ENCODE measurements at places on chromosomes 3 and 15.

DNA sequence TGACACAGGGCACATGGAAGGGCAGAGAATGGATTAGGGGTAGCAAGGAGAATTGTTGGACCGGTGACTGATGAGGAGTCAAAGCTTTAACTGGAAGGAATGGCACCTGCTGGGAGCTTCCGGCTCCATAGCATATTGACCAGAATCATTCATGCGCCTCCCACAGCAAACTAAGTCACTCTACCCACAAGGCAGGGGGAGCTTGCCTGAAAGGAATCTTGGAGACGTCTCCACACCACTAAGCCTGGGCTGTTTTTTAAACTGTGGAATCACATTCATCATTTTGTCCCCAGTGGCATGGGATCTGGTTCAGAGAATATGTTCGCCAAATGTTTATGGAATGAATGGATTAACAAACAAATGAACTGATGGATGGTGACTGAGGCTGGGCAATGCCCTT lies 57.0 kb upstream of the ITGA11 start:
- DNase-seq, result no peak

GRCh38 chr3:58597770-58598310 lies 20.6 kb upstream of the FAM107A start:
- no peak for DNase-seq

GRCh38 chr3:13075986-13076654 lies 2.9 kb upstream of the IQSEC1 start:
- DNase-seq, result no peak

DNA sequence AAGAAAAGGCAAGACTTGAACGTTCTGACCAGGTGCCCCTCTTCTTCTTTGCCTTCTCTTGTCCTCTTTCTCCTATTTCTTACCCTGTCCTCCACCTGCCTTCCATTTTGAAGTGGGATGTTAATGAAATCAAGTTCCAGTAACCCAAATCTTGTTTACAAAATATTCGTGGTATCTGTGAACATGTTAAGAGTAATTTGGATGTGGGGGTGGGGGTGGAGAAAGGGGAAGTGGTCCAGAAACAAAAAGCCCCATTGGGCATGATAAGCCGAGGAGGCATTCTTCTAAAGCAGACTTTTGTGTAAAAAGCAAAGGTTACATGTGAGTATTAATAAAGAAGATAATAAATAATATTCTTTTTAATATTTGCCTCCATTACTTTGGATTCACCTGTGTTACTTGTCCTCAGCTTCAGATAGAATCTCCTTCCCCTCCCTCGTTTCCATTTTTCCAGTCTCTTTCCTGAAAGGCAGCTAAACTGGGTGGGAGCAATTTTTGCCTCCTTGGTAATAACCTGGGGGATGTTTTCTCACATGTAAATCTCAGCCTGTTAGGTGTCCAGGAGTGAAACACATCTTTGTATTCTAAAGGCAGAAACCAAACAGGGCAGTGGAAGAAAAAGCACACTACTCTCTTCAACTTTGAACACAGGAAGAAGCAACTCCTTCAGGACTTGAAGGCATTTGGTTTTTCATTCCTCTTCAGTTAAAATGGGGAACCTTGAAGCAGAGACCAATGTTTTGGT lies 3.2 kb downstream of the CHST2 start:
- DNase-seq, result no peak

- peak; percentile 76 for DNase-seq
These were observed 405.1 kb downstream of the TUSC7 start for GRCh38 chr3:117114517-117115265.

- no peak for DNase-seq
These were observed 792 bp downstream of the TPRA1 start for GRCh38 chr3:127589600-127590281.

DNA sequence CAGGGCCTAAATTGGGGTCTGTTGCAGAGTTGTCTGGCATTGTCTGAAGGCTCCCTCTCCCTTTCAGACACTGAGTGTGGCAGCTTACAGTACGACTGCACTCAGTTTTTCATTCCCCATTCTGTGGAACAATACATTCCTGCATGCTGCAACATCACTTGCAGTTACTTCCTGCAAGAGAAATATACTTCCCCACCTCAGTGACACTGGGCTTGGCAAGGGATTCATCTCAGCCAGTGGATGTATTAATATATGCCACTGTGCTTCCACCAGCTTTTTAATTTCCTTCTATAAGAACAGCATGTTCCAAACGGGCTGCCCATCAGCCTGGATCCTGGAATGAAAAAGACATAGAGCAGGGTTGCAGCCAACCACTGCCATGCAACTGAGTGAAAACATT lies 23.1 kb downstream of the B3GALNT1 start:
- no peak for DNase-seq

GRCh38 chr3:87694678-87695077 lies 364.1 kb downstream of the CGGBP1 start:
- no peak for DNase-seq

- no peak for DNase-seq
These were observed 635 bp upstream of the VILL start for GRCh38 chr3:37989821-37990480.

DNA sequence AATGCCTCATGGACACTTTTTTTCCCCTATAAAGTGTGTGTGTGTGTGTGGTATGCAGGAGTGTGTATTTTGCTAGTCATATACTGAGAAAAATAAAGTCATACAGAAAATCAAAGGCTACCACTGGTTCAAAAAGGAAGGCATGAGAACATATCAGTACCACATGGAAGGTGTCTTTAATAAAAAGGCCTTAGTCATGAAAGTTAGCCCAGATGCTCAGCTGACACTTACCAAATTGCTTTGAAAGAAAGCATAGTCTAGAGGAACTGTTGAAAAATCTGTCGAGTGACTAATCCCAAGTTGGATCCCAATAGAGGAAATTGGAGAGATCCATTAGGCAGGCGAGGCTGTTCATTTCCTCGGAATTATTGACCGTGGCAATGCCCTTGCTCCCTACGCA lies 432.9 kb upstream of the CFAP20DC start:
- DNase-seq, result no peak

GRCh38 chr3:48960841-48961413 lies 29.1 kb upstream of the P4HTM start:
- no peak for DNase-seq

DNA sequence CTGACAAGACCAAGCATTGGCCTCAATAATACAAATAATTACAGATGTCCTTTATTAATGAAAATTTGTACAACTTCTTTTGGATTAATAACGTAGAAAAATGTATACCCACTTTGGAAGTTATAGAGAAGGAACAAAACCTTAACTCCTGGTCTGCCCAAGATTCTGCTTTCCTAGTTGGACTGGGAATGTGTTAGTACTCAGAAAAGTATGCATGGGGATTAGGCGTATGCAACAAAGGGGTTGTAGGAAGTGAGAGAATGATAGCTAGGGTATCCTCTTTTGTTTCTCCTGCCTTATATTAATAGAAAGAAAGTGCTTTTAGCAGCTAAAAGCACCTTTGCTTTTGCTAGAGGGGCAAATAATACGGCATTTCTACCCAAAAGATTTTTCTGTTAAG lies 116.2 kb upstream of the LRRFIP2 start:
- no peak for DNase-seq

DNA sequence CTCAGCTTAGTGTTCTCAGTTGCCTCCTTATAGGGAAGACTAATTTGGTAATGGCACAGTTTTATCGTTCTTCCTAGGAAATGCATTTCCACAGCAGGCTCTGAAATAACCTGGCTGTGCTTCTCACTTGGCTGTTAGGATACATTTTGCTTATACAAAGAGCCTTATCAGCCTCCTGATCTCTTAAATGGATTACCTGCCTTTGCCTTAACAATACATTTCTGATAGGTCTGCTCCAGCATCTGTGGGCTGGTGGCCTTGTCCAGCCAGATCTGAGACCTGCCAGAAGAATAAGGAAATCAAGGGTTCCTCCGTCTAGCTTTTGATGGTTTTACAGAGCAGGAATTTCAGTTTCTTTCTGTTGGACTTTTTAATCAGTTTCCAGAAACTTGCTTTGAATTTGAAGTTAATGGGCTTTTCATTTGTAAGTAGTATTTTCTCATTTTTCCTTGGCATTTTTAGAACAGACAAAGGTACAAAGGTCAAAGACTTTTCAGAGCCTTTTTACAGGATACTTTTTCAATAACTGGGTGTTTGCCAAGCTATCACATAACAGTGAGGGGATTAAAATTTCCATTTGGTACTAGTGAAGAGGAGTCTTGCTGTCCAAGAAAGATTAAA lies 116.3 kb downstream of the AKAP13 start:
- DNase-seq, result no peak

GRCh38 chr3:192187485-192188051 lies 539.8 kb downstream of the FGF12 start:
- DNase-seq, result no peak

DNA sequence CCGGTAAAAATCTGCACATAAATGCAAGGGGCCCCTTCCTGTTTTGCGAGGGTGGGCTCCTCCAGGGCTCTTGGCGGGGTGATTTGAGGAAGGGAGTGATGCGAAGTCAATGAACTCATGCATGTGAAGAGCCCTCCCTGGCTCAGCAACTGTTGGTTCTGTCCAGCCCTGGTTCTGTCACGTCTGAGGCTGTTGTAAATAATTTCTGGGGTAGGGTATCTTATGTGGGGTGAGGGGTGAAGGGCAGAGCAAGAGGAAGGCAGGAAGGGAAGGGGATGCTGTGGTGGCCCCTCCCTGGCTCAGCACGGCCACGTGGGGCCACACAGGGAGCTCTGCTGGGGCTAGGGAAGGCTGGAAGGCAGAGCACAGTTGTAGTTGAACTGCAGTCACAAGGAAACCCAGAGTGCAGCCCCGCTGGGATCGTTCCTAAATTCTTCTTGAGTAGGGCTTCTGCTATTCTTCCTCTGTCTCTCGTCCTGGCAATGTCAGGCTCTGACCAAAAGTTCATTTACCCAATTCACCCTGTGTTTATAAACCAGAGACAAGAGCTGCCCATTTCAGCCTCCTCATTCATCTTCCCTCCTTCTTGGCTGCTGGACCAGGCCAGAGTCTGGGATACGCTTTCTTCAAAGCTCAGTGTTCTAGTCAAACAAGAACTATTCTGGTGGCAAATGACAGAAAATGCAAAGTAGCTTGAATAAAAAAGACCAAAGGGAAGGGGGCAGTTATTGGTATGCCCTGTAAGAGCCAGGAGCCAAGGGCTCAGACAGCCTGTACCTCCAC lies 14.8 kb upstream of the TOPBP1 start:
- no peak for DNase-seq

DNA sequence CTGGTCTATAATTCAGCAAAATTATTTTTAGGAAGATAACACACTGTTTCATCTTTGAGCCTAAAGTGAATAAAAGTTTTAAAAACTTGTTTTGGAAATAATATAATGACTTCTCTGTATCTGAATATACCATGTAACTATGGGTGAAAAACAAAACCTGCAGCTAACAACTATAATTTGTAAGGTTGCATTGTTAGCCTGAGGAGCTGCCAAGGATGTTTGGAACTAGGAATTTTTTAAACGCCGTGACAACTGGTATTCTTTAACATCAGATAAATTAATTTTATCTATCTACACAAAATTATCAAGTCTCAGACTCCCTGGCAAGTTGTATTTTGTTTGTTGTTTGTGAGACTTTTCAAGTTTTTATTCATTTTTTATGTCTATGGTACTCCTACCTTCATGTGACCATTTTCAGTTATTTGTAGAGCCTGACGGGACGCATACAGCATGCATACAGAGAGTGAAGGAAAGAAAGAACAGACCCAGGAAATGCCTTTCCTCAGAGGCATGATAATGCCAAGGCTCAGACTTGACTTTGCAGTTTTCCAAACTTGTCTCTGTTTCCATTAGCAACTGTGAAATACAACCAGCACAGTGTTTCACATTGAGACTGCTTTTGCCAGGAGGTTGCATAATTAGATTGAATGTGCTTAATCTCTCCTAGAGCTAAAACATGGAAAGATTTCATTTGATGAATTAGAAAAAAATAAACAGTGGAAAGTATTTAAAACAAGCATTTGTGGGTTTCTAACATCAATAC lies 60.8 kb upstream of the ARHGEF26 start:
- peak; percentile 5 for DNase-seq

- no peak for DNase-seq
These were observed at the start of gene ZDHHC19 for GRCh38 chr3:196210673-196211556. ZDHHC19 (minus strand) TSS chr3:196211400; CDS start chr3:196211315, 85 bp downstream.

- no peak for DNase-seq
These were observed 177.1 kb upstream of the CHRNA7 start for GRCh38 chr15:31852933-31853799.

DNA sequence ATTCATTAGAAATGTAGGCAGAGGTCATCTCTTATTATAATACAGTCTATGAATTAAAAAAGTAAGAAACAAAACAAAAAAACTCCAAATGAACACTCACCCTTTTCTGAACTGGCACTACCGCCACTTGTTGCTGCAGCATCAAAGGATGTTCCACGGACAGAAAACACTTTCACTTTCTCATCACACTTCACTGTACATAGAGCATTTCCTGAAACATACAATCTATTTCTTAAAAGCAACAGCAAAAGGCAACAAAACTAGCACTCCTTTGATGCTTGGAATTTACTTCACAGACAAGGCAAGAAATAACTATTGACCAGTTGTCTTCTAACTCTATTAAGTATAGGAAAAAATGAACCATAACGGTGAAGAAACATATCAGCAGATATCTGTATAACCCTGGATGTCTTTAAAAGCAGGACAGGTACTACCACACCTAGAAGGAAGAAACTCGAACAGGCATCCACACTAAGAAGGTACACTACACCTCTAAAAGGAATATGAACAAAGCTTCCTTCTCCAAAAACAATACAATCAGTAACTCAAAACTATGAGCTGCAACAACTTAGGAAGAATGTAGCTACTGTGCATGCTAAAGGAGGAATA lies 24.9 kb downstream of the ETFA start:
- no peak for DNase-seq

GRCh38 chr3:44521721-44522120 lies 33.3 kb upstream of the ZKSCAN7 start:
- DNase-seq, result no peak

- DNase-seq, result no peak
These were observed 28.5 kb upstream of the CLASP2 start for GRCh38 chr3:33746416-33747116.

GRCh38 chr3:76044601-76045600 lies 259.6 kb upstream of the ZNF717 start:
- no peak for DNase-seq

DNA sequence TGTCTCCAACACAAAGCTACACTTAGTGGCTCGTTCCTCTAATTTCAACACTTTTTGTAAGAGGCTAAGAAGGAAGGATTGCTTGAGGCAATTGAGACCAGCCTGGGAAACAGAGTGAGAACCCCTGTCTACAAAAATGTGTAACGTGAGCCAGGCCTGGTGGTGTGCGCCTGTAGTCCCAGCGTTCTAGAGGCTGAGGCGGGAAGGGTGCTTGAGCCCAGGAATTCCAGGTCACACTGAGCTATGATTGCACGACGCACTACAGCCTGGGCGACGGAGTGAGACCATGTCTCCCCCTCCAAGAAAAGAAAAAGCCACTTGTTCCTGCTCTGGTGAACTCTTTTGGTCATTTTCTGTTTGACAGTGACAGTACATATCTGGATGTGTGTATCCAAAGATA lies 127.9 kb downstream of the GABRB3 start:
- no peak for DNase-seq

DNA sequence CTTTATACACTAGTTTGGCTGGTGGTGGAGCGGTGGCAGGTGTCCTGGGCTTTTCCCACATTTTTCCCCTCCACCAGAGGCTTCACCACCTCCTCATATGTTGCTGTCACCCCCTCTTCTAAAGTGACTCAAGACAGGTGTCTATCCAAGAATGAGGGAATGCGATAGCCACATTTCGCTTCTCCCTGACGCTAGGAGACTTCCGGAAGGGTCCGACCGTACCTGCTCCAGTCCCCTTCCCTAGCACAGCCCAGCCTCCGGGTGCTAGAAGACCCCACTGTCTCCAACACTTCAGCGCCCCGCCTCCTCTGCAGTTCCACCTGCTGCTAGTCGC lies 496 bp downstream of the SCAMP2 start:
- no peak for DNase-seq
